Amygdala (tissue), 56 donors: ENCODE measurements at places on chromosomes 6 and 20.
A peak's percentile ranks its signal among the peaks of the same experiment; 100 is the strongest.

DNA sequence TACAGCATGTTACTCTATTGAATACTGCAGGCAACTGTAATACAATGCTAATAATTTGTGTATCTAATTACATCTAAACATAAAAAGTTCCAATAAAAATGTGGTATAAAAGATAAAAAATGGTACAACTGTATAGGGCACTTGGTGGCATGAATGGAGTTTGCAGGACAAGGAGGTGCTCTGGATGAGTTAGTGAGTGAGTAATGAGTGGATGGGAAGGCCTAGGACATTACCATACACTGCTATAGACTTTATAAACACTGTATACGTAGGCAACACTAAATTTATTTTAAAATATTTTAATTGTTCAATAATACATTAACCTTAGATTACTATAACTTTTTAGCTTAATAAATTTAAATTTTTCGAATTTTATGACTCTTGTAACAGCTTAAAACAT, 579.6 kb upstream of the MAN1A1 start:
- DNase-seq: no peak

- DNase-seq: peak; percentile 43
Observed at GRCh38 chr20:18276821-18277220, 11.5 kb upstream of the ZNF133 start.

- DNase-seq: no peak
Observed at GRCh38 chr6:166667796-166668610, 41.0 kb upstream of the RPS6KA2 start.

GRCh38 chr6:147268254-147268653, 64.0 kb downstream of the STXBP5 start:
- DNase-seq: no peak

GRCh38 chr20:48889140-48889790, 32.2 kb upstream of the ARFGEF2 start:
- no peak for DNase-seq

DNA sequence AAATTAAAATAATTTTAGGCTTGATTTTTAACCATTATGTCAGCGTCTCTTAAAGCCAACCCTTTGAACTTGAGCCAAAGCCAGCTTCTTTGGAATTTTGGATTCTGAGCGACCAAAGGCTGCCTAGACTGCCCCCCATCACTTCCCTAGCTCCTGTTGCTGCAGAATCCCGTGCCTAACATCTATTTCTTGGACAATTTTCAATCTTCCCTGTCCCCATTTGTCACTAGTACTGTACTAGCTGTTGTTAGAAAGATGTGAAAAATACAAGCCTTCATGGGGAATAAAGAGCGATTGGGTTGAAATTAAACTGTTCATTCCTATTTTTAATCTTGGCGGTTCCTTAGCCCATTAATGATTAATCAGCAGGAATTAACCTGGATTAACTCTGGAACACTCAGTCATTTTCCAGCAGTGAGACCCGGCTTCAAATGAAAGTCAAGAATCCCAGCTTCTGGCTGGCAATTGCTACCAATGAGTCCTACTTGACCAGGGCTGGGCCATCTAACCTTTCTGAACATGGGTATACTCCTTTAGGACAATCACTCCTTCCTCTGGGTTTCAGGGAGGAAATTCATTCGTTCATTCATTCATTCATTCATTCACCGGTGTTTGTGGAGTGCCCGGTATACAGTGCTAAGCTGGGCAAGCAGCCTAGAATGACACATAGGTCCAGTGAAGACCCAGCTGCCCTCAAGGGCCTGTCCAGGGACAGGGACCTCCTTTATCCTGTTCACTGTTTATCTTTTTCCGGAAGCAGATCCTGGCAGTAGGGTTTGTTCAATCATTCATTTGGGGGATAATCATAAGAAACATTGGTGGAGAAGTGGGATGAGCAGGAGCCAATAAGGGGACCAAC, 1.4 kb upstream of the RRBP1 start:
- no peak for DNase-seq

GRCh38 chr6:136964398-136964797, 42.3 kb downstream of the SLC35D3 start:
- no peak for DNase-seq

- no peak for DNase-seq
Observed at GRCh38 chr6:137240168-137240567, 21.0 kb upstream of the IFNGR1 start.

- DNase-seq: no peak
Observed at GRCh38 chr6:133456439-133456838, 215.3 kb downstream of the EYA4 start.

DNA sequence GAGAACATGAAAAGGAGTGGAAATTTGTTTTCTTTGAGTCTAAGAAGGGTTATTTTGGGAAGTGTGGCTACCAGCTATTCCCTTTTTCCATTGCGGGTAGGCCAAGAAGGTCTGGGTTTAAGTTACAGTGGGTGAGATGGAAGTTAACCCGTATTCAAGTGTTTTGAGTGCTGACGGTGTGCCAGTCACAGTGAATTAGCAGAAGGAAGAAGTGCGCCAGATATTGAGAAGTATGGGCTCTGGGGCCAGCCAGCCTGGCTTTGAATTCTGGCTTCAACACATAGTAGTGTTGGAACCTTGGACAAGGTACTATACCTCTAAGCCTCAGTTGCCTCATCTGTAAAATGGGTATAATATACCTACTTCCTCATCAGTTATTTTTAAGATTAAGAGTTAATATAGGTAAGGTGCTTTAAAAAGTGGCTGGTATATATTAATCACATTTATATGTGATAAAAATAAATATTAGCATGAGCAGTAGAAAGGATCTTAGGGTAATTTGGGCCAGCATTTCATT, 16.3 kb downstream of the ZNF76 start:
- DNase-seq: no peak

GRCh38 chr20:17444091-17444490, 87.1 kb downstream of the BFSP1 start:
- DNase-seq: no peak

- peak; percentile 72 for DNase-seq
Observed at GRCh38 chr6:37516076-37516919, 16.6 kb upstream of the CCDC167 start.

- no peak for DNase-seq
Observed at GRCh38 chr6:42545226-42545773, 18.5 kb upstream of the UBR2 start.

DNA sequence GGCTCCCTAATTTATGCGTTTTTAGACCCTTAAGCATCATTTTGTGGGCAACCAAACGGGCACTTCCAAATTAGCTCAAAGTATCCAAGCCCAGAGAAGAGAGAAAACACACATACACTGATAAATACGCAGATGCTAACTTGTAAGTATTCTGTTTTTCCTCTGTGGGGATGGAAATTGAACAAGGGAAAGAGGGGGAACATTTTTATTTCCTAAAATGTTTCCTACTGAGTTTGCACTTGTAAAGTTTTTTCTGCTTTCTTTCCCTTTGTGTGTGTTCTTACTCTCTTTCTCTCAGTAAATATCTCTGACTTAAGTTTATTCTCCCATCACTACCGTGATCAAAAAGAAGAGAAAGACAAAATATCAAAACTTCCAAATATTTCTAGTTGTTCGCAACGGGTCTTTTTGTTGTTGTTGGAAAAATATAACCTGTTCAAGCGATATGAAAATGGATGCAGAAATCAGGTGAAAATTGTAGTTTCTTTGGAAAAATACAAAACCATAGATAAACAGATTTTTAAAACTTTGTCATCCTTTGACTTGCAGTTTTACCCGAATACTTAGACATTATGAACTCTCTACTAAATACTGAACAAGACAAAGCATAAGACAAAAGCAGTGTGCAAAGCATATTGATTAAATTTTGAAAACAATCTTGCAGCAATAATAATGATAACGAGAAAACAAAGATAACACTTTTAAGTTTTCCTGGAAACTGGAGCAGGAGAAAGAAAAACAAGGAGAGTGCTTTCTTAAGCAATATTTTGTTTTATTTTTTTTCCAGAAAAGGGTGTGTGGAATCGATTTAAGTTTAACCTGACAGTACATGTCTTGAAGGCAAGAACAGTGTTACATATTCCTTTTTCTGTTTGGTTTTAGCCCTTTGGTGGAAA, 1.0 kb upstream of the NKX2-4 start:
- DNase-seq: no peak

DNA sequence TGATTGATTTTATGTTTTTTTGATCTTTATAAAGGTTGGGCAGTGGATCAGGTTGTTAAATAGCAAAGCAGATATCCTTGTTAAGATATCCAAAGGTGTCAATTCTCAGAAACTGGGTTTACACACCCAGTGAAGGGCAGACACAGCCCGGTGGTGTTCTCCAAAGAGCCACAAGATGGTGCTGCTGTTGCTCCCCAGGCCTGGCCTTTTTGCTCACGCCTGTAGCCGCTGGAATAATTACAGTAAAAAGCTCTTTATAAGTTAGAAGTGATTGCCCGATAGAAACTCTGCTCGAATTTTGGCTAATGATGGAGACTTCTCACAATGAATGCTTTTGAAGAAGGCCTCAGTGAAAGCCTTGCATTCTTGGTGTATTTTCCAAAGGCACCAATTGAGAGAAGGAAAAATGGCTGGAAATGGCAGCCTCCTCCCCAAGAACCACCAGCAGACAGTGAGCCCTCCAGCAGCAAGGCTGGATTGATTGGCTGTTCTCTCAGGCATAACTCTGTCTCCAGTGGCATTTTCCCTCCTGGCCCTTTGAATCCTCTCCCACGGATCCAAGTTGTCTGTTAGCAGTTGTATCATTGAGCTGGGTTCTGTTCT, 120.5 kb upstream of the CHD6 start:
- DNase-seq: peak; percentile 34

- no peak for DNase-seq
Observed at GRCh38 chr20:51091406-51092195, 68.7 kb upstream of the KCNG1 start.

DNA sequence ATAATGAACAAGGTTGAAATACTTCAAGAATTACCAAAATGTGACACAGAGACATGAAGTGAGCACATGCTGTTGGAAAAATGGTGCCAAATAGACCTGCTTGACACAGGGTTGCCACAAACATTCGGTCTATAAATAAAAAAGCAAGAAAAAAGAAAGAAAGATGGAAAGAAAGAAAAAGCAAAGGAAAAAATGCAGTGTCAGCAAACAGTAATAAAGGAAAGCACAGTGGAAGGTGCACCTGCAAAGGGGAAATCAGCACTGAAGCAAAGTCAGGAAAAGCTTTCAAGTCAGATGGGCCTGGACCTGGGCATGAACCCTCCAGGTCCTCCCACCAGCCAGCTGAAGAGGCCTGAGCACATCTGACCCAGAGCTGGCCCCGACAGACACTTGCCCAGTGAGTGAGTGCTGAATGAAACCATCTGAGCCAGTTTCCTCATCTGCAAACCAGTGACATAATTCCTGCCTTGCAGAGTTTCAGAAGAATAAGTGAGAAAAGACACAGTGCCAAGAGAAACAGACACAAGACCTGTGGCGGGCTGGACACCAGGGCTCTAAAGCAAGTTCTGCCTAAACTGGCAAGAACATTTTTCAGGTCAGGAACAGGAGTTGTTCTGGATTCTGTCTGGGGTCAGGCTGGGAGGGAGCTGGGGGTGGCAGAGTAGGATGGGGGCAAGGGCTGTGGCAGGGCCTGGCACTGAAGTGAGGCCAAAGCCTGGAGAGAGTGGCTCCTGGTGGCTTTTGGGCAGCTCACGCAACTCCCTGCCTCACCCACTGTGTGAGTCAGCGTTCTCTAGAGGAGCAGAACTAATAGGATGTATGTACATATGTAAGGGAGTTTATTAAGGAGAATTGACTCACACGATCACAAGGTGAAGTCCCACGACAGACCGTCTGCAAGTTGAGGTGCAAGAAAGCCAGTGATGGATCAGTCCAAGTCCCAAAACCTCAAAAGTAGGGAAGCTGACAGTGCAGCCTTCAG, 23.9 kb upstream of the MICB start:
- DNase-seq: no peak

DNA sequence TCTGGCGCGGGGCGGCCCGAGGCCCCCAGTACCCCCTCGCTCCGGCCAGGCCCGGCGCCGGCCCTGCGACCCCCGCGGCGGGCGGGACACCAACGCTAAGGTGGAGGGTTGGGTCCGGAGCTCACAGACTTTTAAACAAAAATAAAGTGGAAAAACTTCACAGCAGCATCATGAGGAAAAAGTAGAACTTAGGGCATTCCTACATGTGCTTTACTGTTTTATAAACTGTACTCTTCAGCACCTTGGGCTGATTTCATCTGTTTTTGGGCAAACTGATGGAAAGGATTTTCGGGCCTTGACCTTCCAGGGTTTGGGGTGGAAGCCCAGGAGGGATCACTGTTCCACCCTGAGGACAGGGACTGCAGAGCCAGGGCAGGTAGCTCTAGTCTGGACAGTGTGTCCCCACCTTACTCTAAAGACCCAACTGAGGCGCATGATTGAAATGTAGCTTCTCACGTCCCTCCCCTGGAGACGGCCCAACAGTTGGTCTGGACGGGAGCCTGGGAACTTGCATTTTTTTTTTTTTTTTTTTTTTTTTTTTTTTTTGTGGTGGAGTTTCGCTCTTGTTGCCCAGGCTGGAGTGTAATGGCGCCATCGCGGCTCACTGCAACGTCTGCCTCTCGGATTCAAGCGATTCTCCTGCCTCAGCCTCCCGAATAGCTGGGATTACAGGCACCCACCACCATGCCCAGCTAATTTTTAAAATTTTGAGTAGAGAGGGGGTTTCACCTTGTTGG, 740 bp downstream of the NELFCD start:
- no peak for DNase-seq

- DNase-seq: no peak
Observed at GRCh38 chr6:129273161-129273560, 390.2 kb downstream of the LAMA2 start.

GRCh38 chr6:20840675-20841074, 306.4 kb downstream of the CDKAL1 start:
- DNase-seq: no peak

- no peak for DNase-seq
Observed at GRCh38 chr6:49553384-49553783, 2.9 kb downstream of the C6orf141 start.

DNA sequence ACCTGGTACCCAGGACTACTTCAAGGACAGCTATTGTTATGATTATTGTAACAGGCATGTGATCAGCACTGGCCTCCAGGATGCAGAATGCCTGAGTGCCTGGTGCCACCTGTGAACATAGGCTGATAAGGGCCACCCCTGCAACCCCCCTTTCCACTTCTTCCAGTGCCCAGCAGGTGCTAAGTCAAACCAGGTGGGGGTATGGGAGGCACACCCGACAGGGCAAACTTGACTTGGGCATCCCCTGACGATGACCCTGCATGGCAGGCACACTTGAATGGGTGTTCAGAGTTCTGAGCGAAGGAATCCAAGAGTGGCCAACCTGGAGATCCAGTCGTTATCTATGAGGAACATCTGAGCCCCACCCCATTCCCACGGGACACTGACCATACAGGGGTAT, 3.4 kb downstream of the ADA start:
- DNase-seq: no peak

DNA sequence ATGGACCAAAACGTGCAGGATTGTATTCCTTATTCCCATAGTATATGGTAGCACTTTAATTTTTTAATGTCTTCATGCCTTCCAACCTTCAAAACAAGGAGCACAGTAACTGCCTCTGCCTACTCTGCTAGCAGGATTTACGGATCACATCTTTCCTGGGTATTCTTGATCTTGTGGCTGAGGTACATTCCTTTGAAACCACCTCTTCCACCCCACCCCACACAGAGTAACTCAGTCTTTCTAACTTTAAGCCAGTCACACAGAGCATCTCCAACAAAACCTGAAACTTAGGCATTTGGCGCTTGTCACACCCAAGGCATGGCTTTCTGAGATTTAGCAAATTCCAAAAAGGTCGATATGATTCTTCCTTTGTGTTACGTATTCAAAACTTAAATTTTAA, 2.3 kb upstream of the ID4 start:
- DNase-seq: no peak

- DNase-seq: no peak
Observed at GRCh38 chr6:117550078-117550600, 52.2 kb downstream of the GOPC start.

GRCh38 chr6:3235486-3235885, 8.0 kb upstream of the TUBB2B start:
- no peak for DNase-seq

GRCh38 chr6:31402324-31403282, 792 bp upstream of the MICA start:
- DNase-seq: no peak
